Stimulated activated CD8-positive, alpha-beta memory T cell treated with anti-CD3 and anti-CD28 coated beads, Interleukin-15, amount 100 ng/mL, for 1 hour (primary cell): ENCODE measurements at places on chromosomes 7 and 10.

- DNase-seq, result no peak
Observed at GRCh38 chr7:68235937-68236336, 1239.3 kb downstream of the TYW1 start.

GRCh38 chr10:31930023-31930751 lies 1.6 kb upstream of the ARHGAP12 start:
- DNase-seq, result no peak

GRCh38 chr7:130022115-130022514 lies 29.1 kb downstream of the ZC3HC1 start:
- DNase-seq, result no peak

DNA sequence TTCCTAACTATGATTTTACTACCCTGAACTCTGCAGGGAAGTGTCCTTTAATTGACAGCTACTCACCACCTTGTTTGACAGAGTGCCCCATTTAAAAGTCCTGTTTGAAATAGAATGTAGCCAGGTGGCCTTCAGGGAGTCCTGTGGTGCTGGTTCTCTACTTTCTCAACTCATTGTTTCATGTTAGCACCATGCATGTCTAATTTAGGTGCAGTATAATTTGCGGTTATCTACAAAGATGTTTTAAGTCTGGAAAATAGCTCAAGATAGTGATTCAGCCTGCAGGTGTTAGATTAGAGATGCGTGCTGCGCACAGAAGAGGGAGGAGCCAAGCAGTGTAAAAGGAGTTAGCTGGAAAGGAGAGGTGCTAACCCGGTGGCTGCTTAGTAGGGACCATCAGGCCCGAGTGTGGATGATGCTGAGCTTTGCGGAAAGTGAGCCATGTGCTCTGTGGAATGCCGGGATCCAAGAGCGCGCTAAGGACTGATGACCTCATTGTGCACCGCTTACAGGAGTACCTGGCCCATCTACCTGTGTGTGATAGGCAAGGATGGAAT lies 1.2 kb downstream of the CCM2 start:
- DNase-seq, result no peak

DNA sequence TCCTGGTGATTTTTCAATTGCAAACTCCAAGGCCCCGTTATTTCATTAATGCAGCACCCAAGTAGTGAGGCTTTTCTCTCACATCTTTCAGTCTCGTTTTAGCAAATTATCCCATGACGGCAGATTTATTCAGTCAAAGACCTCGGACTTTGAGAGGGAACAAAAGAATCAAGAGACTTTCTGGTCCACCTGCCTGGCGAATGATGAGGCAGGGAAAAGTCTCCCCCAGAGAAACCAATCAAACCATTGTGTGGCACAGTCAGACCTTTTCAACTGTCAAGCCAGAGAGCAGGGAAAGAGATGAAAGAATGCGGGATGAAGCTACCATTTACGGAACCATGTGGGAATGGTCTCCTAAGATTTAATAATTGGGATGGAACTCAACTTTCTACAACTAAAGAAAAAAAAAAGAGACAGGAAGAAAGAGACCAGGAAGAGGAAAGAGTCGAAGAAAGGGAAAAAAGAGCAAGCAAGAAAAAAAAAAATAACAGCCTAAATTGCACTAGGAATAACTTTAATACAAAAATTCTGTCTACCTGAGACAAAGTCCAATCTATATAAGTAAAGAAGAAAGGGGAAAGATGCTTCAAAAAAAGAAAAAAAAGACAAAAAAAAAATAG lies 22.8 kb downstream of the GLI3 start:
- no peak for DNase-seq

DNA sequence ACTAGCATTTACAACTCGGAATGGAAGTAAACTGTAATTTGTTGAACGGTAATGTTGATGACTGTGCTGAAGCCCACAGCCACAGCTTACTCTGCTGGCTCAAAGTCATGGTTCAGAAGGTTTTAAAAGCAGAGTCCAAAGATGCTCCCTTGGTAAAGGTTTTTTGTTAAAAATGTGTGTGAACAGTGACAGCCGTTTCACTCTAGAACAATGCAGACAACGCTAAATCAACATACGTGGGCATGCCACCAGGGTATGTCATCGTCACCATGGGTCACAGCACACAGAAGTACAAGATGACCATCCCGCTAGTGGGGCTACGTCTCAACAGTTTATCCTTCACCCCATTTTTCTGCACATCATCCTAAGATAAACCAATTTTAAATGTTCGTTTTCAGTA lies 106.5 kb upstream of the LANCL2 start:
- no peak for DNase-seq

DNA sequence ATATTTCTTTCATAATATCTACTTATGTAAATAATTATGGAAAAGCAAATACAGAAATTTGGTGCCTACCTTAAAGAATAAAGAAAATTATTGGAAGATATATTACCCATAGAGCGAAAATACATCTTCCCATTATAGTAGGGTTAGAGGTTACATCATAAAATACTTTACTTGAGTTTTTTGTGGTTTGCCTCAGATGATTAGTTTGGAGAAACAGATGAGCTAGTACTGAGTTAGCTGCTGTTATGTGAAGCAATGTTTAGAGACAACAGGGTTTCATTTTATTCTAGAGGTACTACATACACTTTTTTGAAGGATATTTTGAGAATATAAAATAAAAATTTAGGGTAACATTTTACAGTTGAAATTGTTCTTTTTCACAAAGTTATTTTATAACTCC lies 2.9 kb upstream of the MLLT10 start:
- DNase-seq, result no peak

DNA sequence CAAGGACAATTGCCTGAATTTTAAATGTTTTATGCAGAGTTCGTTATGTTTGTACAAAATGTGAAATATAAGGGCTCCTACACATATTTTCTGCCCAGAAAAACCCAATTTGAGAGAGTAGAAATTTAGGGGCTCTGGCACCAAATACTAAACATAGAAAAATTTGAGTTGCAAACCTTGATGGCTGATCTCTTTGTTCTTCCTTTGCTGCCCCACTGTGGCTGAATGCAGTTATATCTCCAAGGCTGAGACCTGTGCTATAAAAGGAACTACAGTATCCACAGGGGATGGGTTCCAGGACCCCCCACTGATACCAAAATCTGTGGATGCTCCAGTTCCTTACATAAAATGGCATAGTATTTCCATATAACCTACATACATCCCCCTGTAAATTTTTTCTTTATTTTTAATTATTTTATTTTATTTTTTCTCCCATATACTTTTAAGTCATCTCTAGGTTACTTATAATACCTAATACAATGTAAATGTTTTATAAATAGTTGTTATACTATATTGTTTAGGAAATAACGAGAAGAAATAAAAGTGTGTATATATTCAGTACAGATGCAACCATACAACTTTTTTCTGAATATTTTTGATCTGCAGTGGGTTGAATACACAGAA lies 22.5 kb downstream of the CFAP43 start:
- DNase-seq, result peak; percentile 17

DNA sequence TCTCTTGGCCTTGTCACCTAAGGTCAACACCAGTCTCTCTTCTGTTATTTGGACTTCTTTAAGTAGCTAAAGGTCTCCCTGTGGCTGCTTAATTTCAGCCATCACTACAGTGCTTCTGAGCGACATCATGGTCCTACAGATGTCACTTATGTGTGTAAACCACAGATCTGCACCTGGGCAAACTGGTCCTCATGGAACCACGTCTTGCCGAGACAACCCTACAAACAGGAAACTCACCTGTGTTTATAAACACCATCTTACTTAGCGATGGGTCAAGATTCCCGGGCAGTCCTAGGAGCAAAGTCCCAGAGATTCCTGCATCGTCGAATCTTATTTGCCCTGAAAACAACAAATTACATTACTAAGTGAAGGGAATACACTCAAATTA lies 27.8 kb downstream of the KLF6 start:
- no peak for DNase-seq

- DNase-seq, result no peak
Observed at GRCh38 chr10:32941357-32941756, 16.7 kb downstream of the ITGB1 start.

DNA sequence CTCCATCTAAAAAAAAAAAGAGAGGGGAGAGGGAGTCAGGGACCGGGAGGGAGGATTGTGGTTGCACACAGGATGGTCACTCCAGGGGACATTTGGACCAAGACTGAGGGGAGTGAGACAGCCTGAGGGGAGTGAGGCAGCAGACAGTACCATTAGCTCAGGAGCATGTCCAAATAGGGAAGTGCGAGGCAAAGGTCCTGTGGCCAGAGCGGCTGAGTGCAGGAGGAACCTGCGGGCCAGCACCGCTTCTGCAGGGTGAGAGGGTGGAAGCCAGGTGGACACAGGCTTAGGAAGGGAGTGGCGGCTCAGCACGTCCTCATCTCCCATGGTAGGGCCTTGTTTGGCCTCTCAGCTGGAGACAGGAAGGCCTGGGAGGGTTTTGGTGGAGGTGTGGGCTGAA lies 48.9 kb upstream of the PFKFB3 start:
- DNase-seq, result no peak

DNA sequence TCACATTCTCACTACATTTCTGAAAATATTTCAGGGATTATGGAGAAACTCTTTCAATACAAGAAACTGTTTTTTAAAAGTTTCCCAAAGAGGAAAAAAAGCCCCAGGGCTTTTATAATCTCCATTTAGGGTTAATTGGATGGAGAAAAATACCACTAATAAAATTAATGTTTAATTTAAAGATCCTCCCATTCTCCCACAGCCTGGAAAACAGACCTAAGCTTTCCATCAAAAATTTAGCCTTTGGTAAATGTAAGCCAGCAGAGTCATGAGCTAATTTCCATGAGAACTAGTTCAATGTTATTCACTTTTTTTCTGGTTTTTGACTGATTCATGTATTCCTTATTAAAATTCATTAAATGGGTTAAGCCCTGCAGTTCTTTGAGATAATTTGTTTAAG lies 408.7 kb downstream of the PHTF2 start:
- no peak for DNase-seq

- DNase-seq, result no peak
Observed at GRCh38 chr7:22278660-22279059, 78.3 kb downstream of the RAPGEF5 start.

GRCh38 chr7:100516135-100516812 lies 22.7 kb upstream of the AGFG2 start:
- DNase-seq, result peak; percentile 14

DNA sequence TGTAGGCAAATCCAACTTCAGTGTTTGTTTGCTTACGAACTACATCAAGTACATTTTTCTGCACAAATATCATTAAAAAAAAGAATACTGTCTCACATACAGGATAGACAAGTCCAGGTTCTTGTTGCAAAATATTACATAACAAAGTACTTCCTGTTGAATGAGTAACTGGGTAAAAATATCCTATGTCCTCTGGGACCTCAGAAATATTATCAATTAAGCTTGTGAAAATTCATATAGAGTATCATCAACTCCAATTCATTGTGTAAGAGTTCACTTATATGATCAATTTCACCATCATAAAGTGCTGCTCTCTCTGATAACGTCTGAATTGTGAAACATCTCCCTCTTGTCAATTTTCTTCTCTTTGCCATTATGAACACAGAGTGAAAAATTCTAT lies 22.6 kb downstream of the HERC4 start:
- no peak for DNase-seq

DNA sequence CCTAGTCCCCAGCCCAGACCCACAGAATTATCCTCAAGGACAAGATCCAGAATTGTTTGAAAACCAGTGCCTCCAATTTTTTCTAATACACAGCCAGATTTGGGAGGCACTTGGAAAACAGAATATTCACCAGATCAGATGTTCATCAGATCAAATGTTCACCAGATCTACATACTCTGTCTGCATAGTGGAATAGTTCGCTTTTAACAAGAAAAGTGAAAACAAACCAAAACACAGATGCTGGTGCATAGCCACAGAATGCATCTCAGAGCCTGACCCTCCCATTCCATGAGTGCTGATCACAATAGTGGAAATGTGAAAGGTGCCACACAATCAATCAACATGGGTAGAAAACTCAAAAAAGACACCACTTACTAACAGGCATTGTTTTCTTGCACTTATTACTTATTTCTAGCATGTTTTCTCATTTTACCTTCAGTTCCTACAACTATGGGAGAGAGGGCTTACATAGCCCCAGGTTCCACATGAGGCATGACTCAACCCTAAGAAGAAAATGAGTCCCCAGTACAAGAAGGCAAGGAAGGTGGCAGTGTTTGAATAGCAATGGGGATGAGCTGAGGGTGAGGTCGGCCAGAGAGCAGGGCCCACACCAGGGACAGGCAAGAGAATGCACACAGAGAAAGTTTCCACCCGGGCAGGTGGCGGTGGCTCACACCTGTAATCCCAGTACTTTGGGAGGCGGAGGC lies 432.7 kb upstream of the NFE2L3 start:
- no peak for DNase-seq

DNA sequence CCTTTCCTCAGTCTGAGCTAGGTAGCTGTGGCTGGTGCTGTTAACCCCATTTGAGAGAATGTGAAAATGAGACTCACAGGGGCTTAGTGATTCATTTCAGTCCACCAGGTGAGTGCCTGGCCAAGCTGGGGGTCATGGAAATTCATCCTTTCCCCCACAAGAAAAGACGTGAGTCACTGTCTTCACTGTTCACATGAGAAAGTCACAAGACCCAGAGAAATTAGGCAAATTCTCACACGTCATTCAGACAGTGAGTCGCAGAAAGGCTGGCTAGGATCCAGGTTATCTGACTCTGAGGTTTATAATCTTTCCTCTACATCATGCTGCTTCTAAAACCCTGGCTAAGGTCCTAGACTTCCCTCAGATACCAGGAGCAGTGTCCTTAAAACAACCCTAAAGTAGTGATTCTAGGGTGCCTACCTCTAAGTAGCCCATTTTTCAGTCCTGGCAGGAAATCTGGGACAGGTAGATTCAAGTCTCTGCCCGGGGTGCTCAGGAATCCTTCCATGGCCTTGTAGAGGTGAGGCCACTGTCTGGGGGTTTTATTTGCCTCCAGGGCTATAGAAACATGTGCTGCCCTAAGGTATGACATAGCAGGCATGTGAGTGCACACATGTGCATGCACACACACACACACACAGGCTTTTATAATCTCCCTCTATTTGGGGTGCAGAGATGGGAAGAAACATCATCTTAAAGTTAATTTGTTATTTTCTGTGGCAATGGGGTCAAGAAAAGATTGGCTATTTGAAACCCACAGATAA lies 427.9 kb upstream of the CELF2 start:
- DNase-seq, result no peak

GRCh38 chr7:140698477-140698876 lies 2.0 kb downstream of the NDUFB2 start:
- DNase-seq, result no peak

DNA sequence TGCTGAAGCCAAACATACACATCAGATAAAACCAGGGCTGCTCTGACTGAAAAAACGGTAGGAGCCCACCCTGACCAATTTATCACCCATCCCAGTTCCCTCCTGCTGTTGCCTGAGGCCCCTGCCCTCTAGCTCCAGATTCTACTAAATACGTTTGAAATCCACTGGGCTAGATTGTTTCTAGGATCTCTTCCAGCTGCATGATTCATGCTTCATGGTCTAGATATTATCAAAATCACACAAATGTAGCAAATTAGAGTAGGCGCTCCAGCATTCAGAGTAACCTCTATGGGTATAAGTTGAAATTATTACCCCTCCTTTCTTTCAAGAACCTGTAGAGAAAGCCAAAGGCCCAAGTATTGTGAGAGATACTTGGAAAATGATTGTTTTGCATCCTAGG lies 151.2 kb upstream of the FAM13C start:
- DNase-seq, result no peak
